Effector CD8-positive, alpha-beta T cell (primary cell): ENCODE measurements at places on chromosomes 4 and X.

DNA sequence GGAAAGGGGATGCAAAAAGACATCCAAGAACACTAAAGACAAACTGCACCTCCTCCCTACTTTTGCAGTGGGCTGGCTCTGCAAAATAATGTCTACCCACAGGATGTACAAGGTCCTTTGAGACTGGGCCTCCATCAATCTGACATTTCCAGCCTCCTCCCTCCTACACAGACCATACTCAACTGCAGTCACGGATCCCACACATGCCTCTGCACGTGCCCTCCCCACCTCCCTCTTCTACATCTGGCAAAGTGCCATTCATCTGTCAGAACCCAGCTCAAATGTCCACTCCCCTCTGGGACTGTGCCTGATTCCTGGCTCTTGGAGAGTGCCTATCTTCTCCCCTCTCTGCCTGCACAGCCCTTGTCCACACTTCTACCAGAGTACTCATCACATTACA, 50.3 kb downstream of the CHRDL1 start:
- DNase-seq = no peak

DNA sequence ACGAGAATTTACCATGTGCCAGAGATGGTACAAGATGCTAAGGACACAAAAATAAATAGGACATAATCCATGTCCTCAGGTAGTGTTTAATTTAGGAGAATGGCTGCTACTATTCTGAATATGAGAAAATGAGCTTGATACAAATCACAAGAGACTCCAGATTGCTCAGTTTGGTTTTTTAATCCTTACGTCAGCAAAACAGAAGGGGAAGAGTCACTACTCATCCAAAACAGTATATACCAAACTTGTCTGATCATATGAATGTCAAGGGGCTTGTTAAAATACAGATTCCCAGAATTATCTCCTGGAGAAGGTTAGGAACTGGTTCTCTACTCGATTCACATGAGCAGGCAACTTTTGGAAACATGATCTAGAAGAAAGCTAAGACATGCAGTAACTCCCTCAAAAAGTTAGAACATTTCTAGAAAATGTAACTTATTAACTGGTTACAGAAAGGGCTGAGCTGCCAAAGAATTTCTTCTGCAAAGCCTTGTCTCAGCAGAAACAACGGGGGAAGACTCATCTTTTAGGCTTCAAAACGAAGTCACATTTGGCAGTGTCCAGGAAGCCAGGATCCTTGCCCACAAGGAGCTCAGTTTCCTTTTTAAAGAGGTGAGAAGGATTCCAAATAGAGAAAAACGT, 3.4 kb downstream of the AIFM1 start:
- no peak for DNase-seq

- no peak for DNase-seq
Measured at GRCh38 chrX:150848914-150849365, 49.5 kb downstream of the CD99L2 start.

DNA sequence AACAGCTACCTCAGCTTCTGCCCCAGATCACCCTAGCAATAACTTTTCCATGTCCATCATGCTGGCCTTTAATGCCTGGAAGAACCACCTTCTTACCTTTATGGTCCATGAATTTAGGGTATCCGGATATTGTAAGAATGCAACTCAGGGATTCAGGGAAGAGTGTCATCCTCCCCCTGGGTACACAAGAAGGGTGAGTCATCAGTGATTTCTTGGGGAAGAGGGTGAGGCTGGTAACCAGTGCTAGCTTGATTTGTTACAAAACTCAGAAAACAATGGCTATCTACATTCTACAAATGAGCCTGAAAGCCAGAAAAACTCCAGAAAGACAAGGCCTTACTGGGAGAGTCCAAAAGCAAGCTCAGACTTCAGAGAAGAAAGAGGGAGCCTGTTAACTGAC, 10.4 kb upstream of the NALF2 start:
- no peak for DNase-seq

- no peak for DNase-seq
Measured at GRCh38 chrX:11540532-11541377, 125.0 kb downstream of the ARHGAP6 start.

DNA sequence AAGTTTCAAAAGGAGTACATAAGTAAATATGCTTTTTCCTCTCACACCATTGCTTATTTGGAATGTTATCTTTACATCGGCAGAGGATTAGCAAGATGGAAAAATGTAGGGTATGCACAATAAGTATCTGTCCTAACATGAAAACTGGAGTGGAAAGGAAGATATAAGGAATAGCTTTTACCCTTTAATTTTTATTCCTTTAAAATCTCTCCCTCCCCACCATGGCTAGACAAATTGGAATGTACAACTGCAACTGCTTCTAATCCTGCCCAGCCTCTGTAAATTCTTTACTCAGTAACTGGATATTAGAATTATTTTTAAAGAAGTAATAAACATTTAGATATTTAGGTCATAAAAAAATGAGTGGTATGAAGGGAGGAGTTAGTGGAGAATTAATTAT, 171.5 kb downstream of the PCDH18 start:
- DNase-seq = no peak

GRCh38 chr4:58138786-58139668, 1028.8 kb upstream of the IGFBP7 start:
- no peak for DNase-seq

DNA sequence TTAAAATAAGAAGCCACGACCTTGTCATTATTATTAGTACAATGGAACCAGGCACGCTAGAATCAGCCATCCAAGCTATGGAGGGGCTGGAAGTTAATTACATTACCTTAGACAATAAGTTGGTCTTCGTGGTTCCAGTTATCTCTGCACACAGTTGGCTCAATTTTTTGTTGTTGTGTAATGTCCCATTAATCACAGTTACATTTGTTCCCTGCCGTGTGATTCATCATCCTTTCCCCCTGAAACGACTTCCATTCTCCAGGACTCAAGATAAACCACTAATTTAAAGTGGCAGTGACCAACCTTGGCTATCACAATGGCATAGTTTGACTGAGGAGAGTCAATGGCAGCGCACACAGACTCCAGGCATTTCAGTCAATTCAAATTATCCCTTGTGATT, 905.0 kb downstream of the RAB28 start:
- no peak for DNase-seq

GRCh38 chr4:182169572-182169971, 73.6 kb upstream of the TENM3 start:
- DNase-seq = no peak

DNA sequence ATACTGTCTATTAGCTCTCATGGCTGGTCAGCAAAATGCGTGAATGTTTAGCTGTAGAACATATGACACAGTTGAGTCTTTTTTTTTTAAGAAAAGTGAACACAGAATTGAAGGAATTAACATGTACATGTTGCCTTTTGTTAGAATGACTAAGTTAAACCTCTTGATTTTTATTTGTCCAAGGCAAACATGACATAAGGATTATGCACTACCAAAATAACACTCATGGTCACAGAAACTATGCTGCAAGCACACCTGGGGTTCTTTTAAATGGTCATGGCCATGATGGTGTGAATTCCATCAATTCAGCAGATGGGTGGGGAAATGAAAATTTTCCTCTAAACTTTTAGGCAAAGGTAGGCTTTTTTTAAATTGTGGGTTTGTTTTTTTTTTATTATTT, 80.1 kb upstream of the CXCL13 start:
- DNase-seq = no peak

DNA sequence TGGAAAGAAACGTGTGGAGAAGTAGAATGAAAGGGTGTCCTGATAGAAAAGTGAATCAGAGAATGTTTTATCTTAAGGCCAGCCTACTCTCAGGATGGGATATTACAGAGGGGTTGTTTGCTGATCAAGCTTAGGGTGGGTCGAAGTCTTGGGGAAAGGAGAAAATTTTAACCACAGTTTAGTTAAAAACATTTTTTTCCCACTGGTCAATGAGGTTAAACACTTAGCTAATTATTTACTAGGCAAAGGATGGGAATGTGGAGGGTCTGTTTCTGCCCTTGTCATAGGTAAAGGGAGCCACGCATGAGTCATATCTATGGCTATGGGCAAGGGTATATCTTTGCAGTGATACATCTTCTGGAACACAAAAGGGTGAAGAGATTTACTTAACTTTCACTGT, 16.1 kb upstream of the SULT1E1 start:
- no peak for DNase-seq

DNA sequence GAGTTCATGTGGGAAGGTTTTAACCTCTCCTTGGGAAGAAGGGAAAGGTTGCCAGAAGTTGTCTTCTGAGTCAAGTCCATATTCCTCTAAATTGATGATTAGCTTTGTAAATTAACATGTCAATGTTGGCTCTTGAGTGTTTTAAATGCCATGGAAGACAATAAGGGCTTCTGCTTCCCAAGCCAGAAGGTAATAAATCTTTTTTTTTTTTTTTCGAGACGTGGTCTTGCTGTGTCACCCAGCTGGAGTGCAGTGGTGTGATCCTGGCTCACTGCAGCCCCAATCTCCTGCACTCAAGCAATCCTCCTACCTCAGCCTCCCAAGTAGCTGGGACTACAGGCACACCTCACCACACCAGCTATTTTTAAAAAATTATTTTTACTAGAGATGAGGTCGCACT, 5.0 kb upstream of the REST start:
- no peak for DNase-seq

DNA sequence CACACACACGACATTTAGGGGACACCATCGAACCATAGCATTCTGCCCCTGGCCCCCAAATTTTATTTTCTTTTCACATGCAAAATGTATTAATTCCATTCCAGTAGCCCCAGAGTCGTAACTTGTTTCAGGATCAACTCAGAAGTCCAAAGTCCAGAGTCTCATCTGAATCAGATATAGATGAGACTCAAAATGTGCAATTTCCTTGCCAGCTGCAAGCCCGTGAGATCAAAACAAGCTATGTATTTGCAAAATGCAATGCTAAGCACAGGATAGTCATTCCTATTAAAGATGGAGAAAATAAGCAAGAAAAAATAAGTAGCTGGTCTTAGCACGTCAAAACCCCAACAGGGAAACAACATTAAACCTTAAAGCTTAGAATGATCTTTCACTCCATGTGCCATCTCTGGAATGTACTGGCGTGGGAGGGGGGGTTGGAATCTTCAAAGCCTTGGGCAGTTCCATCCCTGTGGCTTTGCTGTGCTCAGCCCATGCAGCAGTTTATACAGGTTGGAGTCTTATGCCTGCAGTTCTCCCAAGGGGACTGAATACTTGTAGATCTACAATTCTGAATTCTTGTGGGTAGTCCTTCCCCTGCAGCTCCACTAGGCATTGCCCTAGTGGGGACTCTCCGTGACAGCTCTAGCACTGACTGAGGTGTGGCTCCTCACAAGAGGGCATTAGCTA, 47.7 kb upstream of the SYTL5 start:
- DNase-seq = no peak

GRCh38 chr4:8291036-8291682, 21.6 kb downstream of the HTRA3 start:
- no peak for DNase-seq
